Aortic smooth muscle cell (primary cell): ENCODE measurements at places on chromosomes 5 and 9. TPM values are rescaled to one million over a fixed set of nuclear protein-coding genes. Genes with fewer than 3 reads are reported as not detected.

The IGFBPL1 gene
- not detected in 2 replicates for total RNA-seq

The ABO gene
- total RNA-seq: not detected in 2 replicates

The CARD6 gene
- total RNA-seq: 20.1 and 20.9 TPM in 2 replicates

The BTNL3 gene
- not detected in 2 replicates for total RNA-seq

The TMEM174 gene
- not detected in 2 replicates for total RNA-seq

The MEIKIN gene
- total RNA-seq: 0.06 TPM in 1 of 2 replicates, not detected in the other
